ENCODE measurements at places on chromosomes 6 and 20.

DNA sequence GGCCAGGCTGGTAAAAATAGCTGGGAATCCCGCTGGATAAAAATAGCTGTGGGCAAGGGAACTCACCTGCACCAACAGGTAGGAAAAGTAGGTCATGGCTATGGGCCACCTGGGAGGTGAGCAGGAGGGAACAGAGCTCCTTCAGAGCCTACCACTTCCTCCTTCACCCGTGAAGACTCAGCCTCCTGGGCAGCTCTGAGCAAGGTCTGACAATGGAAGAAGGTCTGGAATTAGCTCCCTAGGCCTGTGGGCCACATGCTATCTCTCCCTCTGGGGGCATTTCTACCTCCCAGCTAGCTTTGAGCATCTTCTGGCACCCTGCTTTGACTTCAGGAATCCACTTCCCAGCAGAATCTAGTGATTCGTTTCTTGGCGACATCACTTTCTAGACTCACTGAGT, 153.9 kb downstream of the MRPL14 start:
- DNase-seq: no peak

GRCh38 chr6:140050101-140050995, 675.9 kb upstream of the CITED2 start:
- no peak for DNase-seq

- no peak for DNase-seq
These were observed 45.6 kb downstream of the NFATC2 start for GRCh38 chr20:51496964-51497363.

- DNase-seq: no peak
These were observed 19.6 kb upstream of the CLIC5 start for GRCh38 chr6:46035242-46035641.

GRCh38 chr6:147728903-147729302, 220.4 kb downstream of the SAMD5 start:
- no peak for DNase-seq

All from GM13976 (cell line).